ENCODE measurements at places on chromosomes 16 and 17. TPM values are rescaled to one million over a fixed set of nuclear protein-coding genes. Genes with fewer than 3 reads are reported as not detected.

The PLXDC1 gene
- 1.4 TPM for total RNA-seq

GRCh38 chr17:42456223-42457106, 2.2 kb upstream of the ATP6V0A1 start:
- DNase-seq = peak; percentile 73

The TMIGD1 gene
- total RNA-seq = not detected

DNA sequence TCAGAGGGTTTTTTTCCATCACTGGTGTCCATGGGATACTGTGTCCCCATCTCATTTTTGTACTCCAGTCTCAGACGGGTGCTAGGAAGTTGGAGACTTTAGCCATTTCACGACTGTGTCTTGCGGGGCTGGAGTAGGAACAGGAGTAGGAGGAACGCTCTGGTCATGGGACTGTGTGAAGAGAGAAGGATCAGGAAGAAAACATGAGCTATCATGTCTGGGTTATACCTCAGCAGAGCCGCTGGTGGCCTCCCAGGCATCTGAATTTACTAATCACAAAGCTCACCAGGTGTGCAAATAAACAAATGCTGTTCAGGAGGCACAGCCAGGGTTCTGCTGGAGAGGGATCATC, 225.4 kb downstream of the SEC14L1 start:
- DNase-seq = no peak

DNA sequence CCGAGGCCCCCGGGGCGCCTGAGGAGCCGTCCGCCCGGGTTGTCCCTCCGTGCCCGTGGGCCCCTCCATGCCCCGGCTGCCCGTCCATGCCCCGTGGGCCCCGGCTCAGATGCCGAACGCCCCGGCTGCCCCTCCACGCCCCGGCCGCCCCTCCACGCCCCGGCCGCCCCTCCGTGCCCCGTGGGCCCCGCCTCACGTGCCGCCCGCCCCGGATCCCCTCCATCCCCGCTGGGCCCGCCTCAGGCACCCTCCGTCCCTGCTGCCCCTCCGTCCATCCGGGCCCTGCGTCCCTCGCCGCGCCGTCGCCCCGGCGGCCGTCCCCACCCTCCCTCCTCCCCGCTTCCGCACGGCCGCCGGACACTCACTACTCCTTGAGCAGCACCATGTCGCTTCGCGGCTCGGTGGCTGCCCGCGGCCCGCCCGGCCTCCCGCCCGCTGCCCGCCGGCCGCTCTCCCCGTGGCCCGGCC, 382 bp downstream of the PITPNA start:
- DNase-seq = no peak

DNA sequence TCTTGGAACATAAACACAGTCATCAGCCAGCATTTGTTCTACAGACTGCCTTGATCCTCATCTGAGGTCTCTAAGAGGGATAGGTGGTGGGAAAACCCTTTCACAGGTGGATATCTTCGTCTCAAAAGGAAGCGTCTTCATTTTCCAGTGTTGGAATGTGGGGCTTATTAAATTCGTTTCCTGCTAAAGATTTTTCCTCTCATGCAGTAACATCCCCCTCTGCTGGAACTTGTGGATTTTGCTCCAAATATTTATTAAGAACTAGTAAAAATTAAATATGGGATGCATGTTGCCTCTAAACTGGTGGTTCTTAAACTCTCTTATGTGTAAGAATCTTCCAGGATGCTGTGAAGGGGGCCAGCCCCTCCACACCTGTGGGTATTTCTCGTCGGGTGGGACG, 20.1 kb upstream of the MLYCD start:
- peak; percentile 58 for DNase-seq

Data from RPMI7951 (cell line).